ENCODE measurements at places on chromosomes 5 and 9.

DNA sequence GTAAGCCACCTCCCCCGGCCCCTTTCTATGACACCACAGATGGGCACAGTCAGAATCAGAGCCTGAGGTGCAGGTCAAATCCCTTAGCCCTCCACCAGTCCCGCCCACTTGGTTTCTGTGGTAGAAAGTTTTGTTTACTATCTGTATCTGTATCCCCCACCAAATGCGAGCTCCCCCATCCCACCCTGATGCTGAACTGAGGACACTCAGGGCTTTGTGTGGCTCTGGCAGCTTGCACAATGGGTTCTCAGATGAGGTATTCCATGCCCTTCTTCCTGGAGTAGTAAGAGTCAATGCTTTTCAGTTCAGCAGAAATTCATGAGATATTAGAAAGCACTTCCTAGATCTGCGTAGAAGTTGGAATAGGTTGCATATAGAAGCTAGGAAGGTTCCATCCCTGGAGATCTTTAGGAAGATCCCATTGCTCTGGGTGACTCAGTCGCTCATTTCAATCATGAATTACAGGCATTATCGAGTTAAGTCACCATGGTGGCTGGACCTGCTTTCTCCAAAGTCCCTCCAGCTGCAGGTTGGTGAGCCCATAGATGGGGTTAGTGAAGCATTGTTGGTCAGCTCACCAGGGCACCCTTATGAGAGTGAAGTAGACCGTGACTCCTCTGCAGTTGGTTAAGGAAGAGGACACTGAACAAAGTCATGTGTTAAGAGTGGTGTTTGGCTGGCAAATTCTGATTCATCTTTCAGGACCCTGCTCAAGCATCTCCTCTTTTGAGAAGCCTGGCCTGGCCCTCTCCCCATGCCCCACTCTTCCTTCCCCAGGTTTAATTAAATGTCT, 10.6 kb upstream of the KCNIP1 start:
- DNase-seq: no peak

DNA sequence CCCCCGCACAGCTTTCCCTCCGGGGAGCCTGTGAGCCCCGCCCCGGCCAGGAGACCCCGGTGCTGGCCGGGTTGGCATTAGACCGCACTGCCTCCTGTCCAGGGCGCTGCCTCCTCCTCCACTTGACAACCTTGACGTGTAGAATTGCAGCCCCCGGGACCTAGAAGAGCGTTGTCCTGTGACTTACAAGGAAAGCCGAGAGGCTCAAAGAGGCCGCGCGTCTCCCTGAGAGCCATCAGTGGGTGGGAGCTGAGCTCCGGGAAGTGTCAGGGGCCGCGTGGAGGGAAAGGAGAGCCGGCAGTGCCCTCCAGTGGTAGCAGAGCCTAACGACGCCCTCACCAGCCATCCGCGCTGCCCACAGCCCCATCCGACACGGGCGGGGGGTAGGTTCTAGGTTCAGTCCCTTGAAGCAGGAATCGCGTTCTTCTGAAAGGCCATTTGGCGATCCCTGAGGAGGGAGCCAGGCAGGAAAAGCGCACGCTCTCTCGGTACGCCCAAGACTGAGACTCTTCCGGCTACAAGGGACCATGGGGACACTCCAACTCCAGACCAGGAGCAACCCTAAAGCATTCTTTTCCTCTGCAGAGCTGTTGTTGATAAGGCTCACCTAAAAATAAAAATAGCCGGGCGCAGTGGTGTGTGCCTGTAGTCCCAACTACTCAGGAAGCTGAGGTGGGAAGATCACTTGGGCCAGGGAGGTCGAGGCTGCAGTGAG, 40.6 kb upstream of the SAP30L start:
- peak; percentile 62 for DNase-seq

- DNase-seq: no peak
Observed at GRCh38 chr5:41763574-41763973, 106.7 kb downstream of the OXCT1 start.

DNA sequence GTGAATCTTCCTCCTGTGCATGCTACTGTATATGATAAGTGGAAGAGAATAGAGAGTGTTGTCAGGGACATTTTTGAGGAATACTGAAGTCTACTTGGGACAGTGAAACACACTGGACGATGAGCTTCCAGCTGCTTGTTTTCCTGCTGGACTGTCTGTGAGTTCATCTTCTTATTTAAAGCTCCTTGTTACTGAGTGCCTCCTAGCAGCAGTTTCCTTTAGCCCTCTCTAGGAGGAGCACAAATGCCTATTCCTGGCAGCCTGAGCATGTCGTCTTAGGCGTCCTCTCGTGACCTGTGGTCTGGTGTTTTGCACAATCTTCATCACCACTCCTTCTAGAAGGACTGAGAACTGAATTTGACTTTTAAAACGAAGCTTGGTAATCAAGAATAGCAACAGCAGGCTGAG, 43.8 kb downstream of the ANKRD33B start:
- no peak for DNase-seq

DNA sequence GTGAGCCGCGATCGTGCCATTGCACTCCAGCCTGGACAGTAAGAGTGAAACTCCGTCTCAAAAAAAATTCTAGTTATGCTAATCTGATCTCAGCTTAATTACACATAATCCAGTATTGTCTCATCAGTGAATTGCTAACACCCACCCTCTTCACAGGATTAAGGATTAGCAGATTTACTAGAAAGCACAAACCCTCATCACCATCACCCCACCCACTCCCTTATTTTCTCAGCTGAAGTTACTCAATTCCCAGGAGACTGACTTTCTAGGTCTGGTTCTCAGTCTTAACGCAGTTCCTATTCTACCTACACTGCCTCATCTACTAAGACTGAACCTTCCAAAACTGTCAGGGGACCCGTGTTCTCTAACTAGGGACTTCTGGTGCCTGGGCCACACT, 9.0 kb downstream of the TOR1B start:
- no peak for DNase-seq

- DNase-seq: no peak
Observed at GRCh38 chr5:145203193-145203592, 631.9 kb downstream of the PRELID2 start.

GRCh38 chr5:141952020-141952419, 6.0 kb downstream of the PCDH12 start:
- no peak for DNase-seq

DNA sequence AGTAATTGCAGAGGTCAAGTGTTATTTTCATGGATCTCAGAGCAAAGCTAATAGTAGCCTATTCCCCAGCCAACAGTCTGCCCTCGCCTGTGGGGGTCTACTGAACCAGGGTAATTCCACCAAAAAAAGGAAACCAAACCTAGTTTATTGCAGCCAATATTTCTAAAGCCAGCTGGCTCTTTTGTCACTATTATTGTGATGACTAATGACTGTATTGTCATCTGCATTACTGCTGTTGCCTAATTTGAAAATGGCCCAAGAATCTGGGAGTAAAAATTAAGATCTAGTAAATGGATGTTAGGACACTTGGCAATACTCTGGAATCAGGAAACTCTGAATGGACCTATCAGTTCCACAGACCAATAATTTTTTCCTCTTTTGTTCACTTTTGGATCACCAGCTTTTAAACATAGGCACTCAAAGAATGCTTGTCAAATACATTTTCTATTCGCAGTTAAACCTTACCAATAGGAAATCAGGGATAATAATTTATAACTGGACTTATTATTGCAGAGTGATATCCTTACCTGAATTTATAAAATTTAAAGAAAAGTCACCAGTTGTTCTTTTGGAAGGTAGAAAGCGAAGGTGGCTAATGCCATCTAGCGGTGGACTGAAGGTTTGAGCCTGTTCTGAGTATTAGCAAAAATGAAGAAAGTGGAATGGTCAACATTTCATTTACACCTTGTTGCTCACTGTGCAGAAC, 69.2 kb downstream of the SYK start:
- DNase-seq: peak; percentile 13

- no peak for DNase-seq
Observed at GRCh38 chr5:135869276-135869675, 26.4 kb downstream of the IL9 start.

DNA sequence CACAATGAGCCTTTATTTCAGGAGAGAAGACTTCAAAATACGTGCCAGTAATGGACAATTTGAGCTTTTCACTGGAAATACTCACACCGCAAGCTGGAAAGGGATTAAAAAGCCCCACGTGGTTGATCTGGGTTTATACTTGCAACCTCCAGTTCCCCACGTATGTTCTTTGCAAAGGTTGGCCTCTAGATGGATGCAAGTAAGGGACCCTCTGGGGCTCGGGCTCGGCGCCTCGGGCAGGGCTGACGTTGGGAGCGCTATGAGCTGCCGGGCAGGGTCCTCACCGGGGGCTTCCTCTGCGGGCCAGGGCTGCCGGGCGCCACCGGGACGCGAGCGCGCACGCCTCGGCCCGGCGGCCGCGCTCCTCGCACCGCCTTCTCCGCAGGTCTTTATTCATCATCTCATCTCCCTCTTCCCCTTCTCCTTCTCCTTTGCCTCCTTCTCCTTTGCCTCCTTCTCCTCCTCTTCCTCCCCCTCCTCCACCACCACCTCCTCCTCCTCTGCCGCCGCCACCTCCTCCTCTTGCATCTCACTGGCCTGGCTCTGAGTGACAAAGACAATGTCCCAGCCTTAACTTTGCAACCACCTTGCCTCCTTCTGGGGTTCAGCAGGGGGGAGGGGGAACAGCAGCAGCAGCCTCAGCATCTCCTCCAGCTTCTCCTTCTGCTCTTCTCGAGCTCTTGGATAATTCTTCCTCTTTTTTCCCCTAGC, 701 bp upstream of the ZNF462 start:
- no peak for DNase-seq

DNA sequence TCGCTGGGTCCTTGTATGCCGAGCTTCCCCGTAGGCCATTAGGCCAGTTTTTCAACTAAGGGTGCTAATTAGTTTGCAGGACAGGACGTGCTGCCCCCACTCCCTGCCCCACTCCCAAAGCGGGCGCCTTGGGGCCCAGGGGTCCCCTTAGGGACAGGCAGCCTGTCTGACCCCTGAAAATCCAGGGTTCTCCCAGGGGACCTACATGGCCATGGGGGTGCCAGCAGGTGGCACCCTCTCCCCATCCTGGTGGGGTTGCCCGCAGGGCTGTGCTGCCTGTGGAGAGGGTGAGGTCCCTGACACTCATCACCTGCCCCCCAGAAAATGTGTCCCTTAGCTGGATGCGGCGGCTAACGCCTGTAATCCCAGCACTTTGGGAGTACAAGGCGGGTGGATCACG, 8.5 kb upstream of the CCDC187 start:
- DNase-seq: peak; percentile 23

- no peak for DNase-seq
Observed at GRCh38 chr5:113083481-113083880, 106.9 kb downstream of the DCP2 start.
